Right atrium auricular region (tissue), 2 donors: ENCODE measurements at places on chromosomes 13 and 19. TPM values are rescaled to one million over a fixed set of nuclear protein-coding genes. Genes with fewer than 3 reads are reported as not detected.

DNA sequence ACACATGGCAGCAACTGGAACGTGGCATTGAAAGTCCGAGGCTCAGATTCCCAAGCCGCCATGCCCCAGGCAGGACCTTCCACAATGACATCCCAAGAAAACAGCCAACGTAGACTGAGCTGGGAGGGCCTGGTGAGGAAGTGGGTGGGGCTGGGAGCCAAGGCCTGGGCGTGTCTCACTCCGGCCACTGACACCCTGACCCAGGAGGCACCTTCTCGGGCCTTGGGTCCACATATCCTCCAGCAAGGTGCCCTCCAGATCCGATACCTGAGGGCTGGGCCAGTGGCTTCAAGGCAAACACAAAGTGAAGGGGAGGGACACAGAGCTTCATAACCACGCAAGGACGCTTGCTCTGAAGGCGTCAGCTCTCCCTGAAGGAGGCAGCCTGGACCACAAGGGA, 43.0 kb downstream of the RAB20 start:
- no peak overlapping the region for H3K27ac ChIP-seq
- H3K4me1 ChIP-seq, result peaks cover 44% of the 10 kb centered on the region
- H3K36me3 ChIP-seq, result peaks cover 6% of the 10 kb centered on the region
- DNase-seq, result no peak
- no peak overlapping the region for H3K4me3 ChIP-seq

- H3K27ac ChIP-seq, result no peak overlapping the region
- no peaks in the 10 kb centered on the region for H3K36me3 ChIP-seq
- peaks cover 12% of the 10 kb centered on the region for H3K4me1 ChIP-seq
- no peaks in the 10 kb centered on the region for H3K27me3 ChIP-seq
- H3K4me3 ChIP-seq, result no peak overlapping the region
- DNase-seq, result no peak
Observed at GRCh38 chr19:29245215-29245614, 32.3 kb upstream of the UQCRFS1 start.

DNA sequence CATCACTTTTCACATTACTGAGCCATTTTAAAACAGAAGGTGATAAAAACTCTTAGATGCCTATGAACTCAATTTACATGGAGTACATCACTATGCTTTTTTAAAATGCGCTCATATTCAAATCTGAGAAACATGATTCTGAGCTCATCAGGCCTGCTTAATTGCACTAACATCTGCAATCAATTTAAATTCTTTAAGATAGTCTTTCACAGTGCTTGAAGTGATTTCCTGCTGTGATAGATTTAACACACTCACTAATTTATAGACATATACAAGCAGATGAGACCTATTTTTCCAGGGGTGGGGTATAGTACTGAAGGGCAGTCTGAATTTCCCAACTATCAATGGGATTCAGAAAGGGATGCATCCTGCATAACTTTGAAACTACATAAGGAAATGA, 82.9 kb downstream of the DIAPH3 start:
- H3K27me3 ChIP-seq, result no peaks in the 10 kb centered on the region
- no peak overlapping the region for H3K4me3 ChIP-seq
- H3K27ac ChIP-seq, result no peak overlapping the region

DNA sequence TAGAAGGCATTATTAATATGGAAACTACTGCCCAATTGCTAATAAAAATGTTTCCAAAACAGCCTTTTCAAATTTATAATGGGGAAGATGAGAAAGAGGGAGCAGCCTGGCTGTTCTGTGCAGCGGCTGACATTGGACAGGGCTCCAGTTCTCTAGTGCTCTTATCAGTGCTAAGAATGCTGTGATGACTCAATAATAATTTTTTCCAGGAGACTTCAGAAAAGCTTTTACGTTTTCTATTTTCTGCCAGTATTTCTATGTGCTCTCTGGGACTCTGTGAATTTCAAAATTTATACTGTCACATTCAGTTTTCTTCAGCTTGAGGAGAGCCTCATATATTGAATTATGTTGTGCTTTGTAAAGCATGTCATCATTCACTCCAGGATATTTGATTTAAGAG, 209.6 kb downstream of the VWA8 start:
- H3K36me3 ChIP-seq, result peaks cover 7% of the 10 kb centered on the region
- H3K27me3 ChIP-seq, result no peaks in the 10 kb centered on the region
- H3K27ac ChIP-seq, result peak overlapping the region; percentile 22

The ZNF432 gene
- total RNA-seq, result 8.6 TPM

GRCh38 chr13:72473321-72473720, 254.1 kb downstream of the MZT1 start:
- no peaks in the 10 kb centered on the region for H3K36me3 ChIP-seq
- H3K27me3 ChIP-seq, result no peaks in the 10 kb centered on the region
- no peak overlapping the region for H3K27ac ChIP-seq
- H3K4me3 ChIP-seq, result no peak overlapping the region

The C19orf44 gene
- 6.0 TPM for total RNA-seq

DNA sequence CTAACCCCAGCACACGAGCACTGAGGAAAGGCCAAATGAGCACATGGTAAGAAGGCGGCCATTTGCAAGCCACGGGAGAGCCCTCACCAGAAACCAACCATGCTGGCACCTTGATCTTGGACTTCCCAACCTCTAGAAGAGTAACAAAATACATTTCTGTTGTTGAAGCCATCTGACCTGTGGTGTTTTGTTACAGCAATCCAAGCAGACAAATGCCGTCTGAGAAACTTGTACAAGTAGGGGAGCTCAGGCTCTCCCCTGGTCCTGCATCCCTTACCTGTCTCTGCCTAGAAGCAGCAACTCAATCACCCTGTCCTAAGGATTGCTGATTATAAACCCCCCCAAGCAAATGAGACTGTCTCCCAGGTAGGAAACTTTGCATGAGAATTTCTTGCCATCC, 255.0 kb upstream of the MAB21L1 start:
- H3K4me1 ChIP-seq, result no peaks in the 10 kb centered on the region
- no peak for DNase-seq
- no peak overlapping the region for H3K27ac ChIP-seq
- H3K4me3 ChIP-seq, result no peak overlapping the region
- no peaks in the 10 kb centered on the region for H3K36me3 ChIP-seq

- no peak overlapping the region for H3K27ac ChIP-seq
- H3K4me1 ChIP-seq, result no peaks in the 10 kb centered on the region
- no peak for DNase-seq
- H3K4me3 ChIP-seq, result no peak overlapping the region
- peaks cover 4% of the 10 kb centered on the region for H3K27me3 ChIP-seq
Observed at GRCh38 chr13:111537843-111538499, 217.5 kb downstream of the TEX29 start.

The SPTBN4 gene
- 5.2 TPM for total RNA-seq

DNA sequence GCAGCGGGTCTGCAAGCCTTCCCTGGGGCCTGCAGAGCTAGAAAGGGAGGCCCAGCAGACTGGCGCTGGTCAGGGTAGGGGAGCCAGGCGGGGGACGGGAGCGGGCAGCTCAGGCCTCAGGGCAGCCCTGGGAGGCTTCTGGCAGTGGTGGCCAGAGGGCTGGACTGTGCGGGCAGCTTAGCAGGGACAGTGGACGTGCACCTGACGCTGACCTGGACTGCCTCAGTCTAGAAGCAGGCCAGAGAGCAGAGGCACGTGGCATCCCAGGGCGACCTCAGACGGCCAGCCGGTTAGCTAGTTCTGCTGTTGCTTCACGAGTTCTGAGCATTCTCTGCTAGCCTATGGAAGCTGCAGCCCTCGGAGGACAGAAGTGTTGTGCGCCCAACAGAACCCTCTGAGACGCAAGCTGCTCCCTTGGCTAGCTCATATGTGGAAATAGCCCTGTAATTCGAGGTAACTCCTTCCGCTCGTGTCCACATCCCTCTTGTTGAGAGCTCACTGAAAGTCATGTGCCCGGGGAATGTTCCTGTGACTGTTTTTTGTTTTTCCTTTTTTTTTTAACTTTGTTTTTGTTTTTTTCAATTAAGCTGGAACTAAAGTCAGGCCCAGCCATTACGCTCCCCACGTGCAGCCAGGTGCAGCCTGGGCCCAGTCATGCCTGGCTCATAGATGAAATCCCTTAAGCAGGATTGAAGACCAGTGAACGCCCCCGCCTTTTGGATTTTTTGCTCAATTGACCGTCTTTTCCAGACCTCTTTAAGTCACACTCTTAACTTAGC, 1.9 kb upstream of the FAM174C start:
- no peaks in the 10 kb centered on the region for H3K4me1 ChIP-seq
- DNase-seq, result no peak
- peaks cover 48% of the 10 kb centered on the region for H3K36me3 ChIP-seq
- H3K4me3 ChIP-seq, result no peak overlapping the region

The ZNF112 gene
- 6.9 TPM for total RNA-seq

DNA sequence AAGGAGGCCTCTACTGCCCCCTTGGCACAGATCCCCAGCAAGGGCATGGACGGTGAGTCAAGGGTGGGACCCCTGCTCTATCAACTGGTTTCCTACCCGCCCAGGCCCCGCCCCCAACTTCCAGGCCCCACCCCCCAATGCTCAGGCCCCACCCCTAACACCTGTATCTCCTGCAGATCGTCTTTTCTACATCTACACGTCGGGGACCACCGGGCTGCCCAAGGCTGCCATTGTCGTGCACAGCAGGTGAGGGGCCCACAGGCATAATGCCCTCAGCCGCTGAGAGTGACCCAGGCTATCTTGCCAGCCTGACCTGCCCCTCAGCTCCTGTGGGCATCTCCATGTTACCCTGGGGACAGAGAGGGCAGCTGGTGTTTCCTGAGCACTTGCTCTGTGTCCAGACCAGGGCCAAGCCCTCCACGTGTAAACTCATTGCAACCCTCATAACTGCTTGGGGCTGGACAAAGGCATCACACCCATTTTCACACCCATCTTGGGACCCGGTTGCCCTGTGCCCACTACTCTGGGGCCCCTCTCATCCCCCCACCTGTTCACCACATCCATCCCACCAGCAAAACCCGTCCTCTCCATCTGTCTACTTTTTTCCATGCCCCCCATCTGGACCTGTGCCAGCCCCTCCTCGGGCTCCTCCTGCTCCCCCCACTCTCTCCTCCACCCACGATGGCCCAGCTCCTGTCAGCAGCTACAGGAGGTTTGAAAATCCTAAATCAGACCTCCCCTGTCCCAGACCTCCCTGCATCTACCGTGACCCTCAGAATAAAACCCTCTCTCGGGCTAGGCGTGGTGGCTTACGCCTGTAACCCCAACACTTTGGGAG, 17.2 kb downstream of the SLC27A1 start:
- no peaks in the 10 kb centered on the region for H3K27me3 ChIP-seq
- H3K27ac ChIP-seq, result no peak overlapping the region
- DNase-seq, result no peak

The PPP6R1 gene
- total RNA-seq, result 28.7 TPM

The HAUS5 gene
- total RNA-seq, result 3.9 TPM

- H3K27ac ChIP-seq, result peak overlapping the region; percentile 92
- no peaks in the 10 kb centered on the region for H3K36me3 ChIP-seq
- no peaks in the 10 kb centered on the region for H3K27me3 ChIP-seq
- DNase-seq, result peak; percentile 58
Observed at GRCh38 chr19:11767633-11768133, 883 bp downstream of the ZNF441 start.

- no peaks in the 10 kb centered on the region for H3K4me1 ChIP-seq
- H3K27me3 ChIP-seq, result no peaks in the 10 kb centered on the region
- no peak overlapping the region for H3K4me3 ChIP-seq
- no peak for DNase-seq
Observed at GRCh38 chr13:83666141-83666540, 216.1 kb downstream of the SLITRK1 start.

DNA sequence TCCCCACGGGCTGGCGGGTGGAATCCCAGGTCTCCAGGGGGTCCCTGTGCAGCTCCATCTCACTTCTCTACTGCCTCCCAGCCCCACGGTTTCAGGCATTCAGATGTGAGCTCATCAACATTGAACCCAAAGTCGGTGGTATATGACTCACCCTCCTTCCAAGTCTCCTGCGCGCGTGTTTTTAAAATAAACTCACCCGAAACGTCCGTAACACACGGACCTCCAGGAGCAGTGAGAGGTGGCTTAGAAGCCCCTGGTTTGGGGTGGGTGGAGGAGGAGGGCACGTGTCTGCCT, 14.0 kb upstream of the CRTC1 start:
- DNase-seq, result no peak
- no peak overlapping the region for H3K27ac ChIP-seq
- no peak overlapping the region for H3K4me3 ChIP-seq
- H3K36me3 ChIP-seq, result peaks cover 27% of the 10 kb centered on the region
- H3K4me1 ChIP-seq, result no peaks in the 10 kb centered on the region

The CEACAM16 gene
- total RNA-seq, result not detected

The SH2D3A gene
- total RNA-seq, result not detected

DNA sequence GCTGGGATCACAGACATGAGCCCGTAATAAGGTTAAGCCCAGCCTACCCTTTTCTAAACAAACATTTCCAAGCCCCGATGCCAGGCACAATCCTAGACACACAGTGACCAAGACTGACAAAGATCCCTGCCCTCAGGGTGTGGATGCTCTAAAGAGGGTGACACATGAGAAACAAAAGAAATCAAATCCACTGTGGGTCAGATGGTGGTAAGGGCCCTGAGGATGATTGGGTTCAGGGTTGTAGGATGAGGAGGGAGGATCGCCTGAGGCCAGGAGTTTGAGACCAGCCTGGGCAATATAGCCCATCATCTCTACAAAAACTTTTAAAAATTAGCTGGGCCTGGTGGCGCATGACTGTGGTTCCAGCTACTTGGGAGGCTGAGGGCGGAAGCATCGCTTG, 44.6 kb downstream of the PTPRS start:
- no peaks in the 10 kb centered on the region for H3K27me3 ChIP-seq
- H3K4me1 ChIP-seq, result no peaks in the 10 kb centered on the region
- H3K27ac ChIP-seq, result no peak overlapping the region
- H3K4me3 ChIP-seq, result no peak overlapping the region

- H3K27ac ChIP-seq, result peak overlapping the region; percentile 54
- peaks cover 30% of the 10 kb centered on the region for H3K4me1 ChIP-seq
- H3K4me3 ChIP-seq, result peak overlapping the region; percentile 48
- DNase-seq, result no peak
- no peaks in the 10 kb centered on the region for H3K36me3 ChIP-seq
Observed at GRCh38 chr13:52851137-52851962, 2.9 kb upstream of the PCDH8 start.

The TLE2 gene
- 101 TPM for total RNA-seq

DNA sequence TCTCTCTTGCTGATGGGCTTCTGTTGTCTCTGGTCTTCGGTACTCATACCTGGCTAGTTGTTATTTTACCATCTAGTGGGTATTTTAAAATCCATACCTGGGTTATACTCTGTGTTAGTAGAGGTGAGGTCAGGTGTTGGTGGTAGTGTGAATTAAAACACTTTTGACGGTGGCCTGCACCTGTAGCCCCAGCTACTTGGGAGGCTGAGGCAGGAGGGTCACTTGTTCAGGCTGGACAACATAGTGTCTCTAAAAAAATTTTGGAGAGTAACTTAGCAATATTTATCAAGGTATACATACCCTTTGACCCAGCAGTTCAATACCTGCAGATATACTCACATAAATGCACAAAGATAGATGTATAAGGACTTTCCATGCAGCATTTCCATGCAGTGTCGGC, 55.4 kb downstream of the GSX1 start:
- H3K4me1 ChIP-seq, result no peaks in the 10 kb centered on the region
- H3K4me3 ChIP-seq, result no peak overlapping the region
- DNase-seq, result no peak
- H3K27me3 ChIP-seq, result no peaks in the 10 kb centered on the region
